Stomach (tissue), 19 donors: ENCODE measurements at places on chromosomes 1 and 21. TPM values are rescaled to one million over a fixed set of nuclear protein-coding genes. Genes with fewer than 3 reads are reported as not detected.

DNA sequence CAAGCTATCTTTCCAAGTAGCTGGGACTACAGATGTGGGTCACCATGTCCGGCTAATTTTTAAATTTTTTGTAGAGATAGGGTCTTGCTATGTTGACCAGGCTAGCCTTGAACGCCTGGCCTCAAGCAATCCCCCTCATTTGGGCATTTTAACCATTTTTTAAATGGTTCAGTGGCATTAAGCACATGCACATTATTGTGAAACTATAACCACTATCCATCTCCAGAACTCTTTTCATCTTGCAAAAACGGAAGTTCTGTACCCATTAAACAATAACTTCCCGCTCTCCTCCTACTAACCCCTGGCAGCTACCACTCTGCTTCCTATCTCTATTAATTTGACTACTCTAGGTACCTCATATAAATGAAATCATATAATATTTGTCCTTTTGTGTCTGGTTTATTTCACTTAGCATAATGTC is 4.8 kb upstream of the IL6R start:
- H3K4me1 ChIP-seq: peaks cover 9% of the 10 kb centered on the region
- H3K27ac ChIP-seq: no peak overlapping the region
- no peak overlapping the region for H3K4me3 ChIP-seq
- H3K36me3 ChIP-seq: no peaks in the 10 kb centered on the region

- H3K27ac ChIP-seq: no peak overlapping the region
- H3K27me3 ChIP-seq: peaks cover 11% of the 10 kb centered on the region
- H3K4me1 ChIP-seq: no peaks in the 10 kb centered on the region
- H3K4me3 ChIP-seq: no peak overlapping the region
- no peak for DNase-seq
- no peaks in the 10 kb centered on the region for H3K36me3 ChIP-seq
Measured at GRCh38 chr1:148292915-148293314, 140.8 kb upstream of the NBPF11 start.

DNA sequence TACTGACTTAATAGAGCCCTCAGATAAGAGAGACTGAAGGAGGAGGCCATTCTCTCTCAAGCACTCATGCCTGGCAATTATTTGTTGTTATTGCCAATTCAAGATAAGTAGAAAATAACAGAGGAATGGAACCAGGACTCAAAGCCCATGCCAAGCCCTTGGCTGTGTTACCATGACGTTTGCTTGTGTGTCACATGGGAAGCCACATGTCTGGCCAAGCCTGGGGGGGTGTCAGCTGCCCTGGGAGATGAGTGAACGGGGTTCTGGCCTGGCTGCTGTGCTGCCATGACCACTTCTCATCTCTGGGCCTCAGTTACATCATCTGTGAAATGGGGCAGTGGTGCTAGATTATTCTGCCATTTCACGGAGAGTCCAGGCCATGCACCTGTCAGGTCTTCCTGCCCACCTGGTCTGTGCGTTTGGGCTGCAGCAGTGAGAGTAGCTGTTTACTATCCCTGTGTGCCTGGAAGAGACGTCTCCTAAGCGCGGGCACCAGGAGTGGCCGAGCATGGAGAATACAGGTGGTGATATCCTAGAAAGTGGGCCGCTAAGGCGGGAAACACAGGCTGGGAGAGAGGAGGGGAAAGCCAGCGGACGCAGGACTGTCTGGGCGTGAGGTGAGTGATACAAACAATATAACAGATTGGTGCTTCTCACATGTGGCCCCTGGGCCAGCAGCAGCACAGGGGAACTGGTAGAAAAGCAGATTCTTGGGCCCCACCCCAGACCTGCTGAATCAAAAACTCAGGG is 67.8 kb downstream of the MAN1C1 start:
- no peaks in the 10 kb centered on the region for H3K36me3 ChIP-seq
- peaks cover 28% of the 10 kb centered on the region for H3K4me1 ChIP-seq
- no peak overlapping the region for H3K4me3 ChIP-seq
- no peak for DNase-seq

The OR2L5 gene
- not detected for total RNA-seq
